Muscle of leg (tissue), 16 donors: ENCODE measurements at places on chromosomes 2 and 18.
A peak's percentile ranks its signal among the peaks of the same experiment; 100 is the strongest.

DNA sequence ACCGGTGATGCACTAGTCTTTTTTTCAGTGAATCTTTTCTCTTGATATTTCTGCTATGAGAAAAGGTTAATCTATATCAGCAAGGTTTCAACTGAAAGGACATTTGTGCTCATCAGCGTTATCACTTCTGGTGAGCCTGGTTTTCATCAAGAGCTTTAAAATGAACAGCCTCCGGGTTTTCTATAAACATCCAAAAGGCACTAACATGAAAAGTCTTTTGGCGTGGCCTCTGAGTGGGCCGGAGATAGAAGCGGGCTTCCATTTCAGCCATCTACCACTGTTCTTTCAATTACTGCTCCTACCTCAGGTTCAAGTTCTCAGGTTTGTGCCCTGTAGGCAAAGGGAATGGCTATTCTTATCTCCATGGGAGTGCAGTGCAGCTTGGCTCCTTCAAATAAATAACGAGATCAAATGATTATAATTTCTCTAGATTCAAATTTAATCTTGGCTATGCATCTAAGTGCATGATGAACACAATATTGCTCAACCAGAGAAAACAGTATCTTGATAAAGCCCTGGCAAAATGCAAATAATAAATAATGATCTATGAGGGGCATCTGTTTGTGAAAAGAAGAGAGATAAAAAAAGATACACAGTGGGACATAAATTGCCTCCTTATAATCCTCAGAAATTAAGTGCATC is 314.8 kb downstream of the CDH2 start:
- no peak for DNase-seq

- DNase-seq: no peak
These were observed 793.5 kb upstream of the SOX11 start for GRCh38 chr2:4898706-4899105.

- no peak for DNase-seq
These were observed 80.6 kb downstream of the MAP4K4 start for GRCh38 chr2:101778102-101778501.

- DNase-seq: no peak
These were observed 248.6 kb downstream of the LOXHD1 start for GRCh38 chr18:46408334-46408987.

DNA sequence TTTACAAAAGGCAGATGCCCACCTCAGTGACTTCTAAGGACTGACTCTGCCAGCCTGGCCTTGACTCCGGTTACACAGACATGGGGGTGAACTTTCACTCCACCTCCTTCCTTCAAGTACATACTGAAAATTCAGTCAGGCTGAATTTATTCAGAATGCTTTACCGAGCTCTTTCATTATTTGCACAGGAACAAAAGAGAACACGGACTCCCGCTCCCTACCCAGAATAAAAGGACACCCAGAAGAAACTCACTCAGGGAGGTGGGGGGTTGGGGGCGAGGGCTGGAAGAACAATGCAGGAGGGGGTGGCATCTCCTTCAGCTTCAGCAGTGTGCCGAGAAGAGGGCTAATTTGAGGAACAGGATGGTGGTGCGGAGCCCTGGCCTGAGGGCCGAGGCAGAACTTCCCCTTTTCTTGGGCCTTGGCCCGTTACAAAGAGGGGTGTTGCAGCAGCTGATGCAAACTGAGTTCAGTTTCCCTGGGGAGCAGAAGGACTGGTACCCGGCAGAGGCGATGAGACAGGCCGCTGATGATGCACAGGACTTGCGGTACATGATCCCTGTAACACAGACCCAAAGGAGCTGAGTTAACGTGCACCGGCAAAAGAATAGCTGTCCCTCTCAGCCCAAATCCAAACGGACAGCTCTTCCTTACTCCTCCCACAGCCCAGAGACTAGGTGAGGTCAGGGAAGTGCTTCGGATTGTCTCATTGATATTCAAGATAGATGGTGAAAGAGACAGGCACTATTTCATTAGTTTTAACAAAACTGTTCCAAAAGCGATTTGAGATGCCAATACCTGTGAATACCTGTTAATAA is 24.1 kb downstream of the LYPD1 start:
- no peak for DNase-seq

- no peak for DNase-seq
These were observed 930.7 kb downstream of the BCL11A start for GRCh38 chr2:59622599-59623308.

GRCh38 chr2:28654663-28655320 is 96.8 kb upstream of the PPP1CB start:
- peak; percentile 27 for DNase-seq

DNA sequence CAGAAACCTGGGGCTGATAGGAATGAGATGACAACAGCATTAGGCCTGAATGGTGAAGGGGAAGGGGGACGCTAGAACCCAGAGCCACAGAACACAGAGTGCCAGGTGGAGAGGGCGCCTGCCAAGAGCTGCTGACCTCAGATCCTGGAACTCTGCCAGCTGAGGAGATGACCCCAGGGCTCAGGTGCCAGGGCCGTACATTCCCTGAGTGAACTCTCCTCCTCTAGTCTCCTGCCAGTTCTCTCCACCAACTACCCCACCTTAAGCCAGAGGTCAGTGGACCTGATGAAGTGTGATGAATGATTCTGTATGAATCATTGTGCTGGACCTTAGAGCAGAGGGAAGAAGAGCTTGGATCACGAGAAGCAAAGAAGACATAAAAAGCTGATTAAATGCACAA is 1582.2 kb upstream of the ACVR2A start:
- DNase-seq: no peak

- no peak for DNase-seq
These were observed 55.3 kb downstream of the KCTD1 start for GRCh38 chr18:26493021-26493420.

- DNase-seq: no peak
These were observed 11.8 kb upstream of the DUSP2 start for GRCh38 chr2:96156926-96157648.

GRCh38 chr2:126714191-126714965 is 58.4 kb downstream of the GYPC start:
- no peak for DNase-seq

GRCh38 chr18:48594471-48595094 is 55.8 kb downstream of the CTIF start:
- peak; percentile 75 for DNase-seq
